ENCODE measurements at places on chromosomes 1 and 21.

DNA sequence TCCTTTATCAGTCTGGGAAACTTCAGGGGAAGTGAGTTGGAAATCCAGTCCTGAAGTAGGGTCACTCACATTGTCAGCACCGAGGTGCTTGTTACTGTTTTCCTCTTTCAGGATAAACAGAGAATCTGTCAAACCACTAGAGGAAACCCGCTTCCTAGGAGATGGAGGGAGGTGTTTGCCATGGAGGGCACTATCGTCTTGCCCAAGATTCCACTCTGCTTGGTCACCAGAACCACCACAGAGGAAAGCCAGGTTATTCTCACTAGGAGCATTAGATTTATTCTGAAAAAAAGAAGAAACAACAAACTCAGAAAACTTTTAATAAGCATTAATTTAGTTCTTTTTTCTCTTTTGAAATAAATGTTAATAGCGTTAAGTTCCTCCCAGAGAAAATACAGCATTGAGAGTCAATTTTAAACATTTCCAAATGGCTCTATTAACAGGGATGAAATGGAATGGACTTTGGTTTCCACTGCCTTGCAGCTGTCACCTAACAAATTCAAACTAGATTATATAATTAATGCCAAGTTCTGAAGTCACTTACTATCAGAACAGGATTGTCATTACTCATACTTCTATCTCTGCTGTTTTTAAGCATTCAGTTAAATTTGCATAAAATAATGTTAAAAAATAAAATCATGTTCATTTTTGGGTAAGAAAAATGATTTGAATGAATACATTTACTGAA is 242.8 kb downstream of the CRB1 start:
- DNase-seq, result no peak

DNA sequence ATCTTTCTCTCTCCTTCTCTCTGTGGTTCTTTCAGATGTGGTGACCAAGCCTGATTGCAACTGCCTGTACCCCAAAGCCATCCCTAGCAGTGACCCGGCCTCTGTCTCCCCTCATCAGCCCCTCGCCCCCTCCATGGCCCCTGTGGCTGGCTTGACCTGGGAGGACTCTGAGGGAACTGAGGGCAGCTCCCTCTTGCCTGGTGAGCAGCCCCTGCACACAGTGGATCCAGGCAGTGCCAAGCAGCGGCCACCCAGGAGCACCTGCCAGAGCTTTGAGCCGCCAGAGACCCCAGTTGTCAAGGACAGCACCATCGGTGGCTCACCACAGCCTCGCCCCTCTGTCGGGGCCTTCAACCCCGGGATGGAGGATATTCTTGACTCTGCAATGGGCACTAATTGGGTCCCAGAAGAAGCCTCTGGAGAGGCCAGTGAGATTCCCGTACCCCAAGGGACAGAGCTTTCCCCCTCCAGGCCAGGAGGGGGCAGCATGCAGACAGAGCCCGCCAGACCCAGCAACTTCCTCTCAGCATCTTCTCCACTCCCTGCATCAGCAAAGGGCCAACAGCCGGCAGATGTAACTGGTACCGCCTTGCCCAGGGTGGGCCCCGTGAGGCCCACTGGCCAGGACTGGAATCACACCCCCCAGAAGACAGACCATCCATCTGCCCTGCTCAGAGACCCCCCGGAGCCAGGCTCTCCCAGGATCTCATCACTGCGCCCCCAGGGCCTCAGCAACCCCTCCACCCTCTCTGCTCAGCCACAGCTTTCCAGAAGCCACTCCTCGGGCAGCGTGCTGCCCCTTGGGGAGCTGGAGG is 12.7 kb downstream of the CSF1 start:
- no peak for DNase-seq

GRCh38 chr1:87200875-87201638 is 127.6 kb upstream of the LMO4 start:
- DNase-seq, result no peak

- DNase-seq, result no peak
Observed at GRCh38 chr1:233707153-233707879, 93.4 kb downstream of the KCNK1 start.

- DNase-seq, result no peak
Observed at GRCh38 chr1:176177764-176178163, 29.3 kb downstream of the COP1 start.

GRCh38 chr1:28411656-28412055 is 42.1 kb downstream of the PHACTR4 start:
- no peak for DNase-seq

GRCh38 chr1:158003406-158003800 is 10.0 kb downstream of the KIRREL1 start:
- DNase-seq, result no peak

- DNase-seq, result no peak
Observed at GRCh38 chr1:232137066-232137465, 492.9 kb downstream of the SIPA1L2 start.
